DND-41 (cell line): ENCODE measurements at places on chromosomes 7 and 10.
A peak's percentile ranks its signal among the peaks of the same experiment; 100 is the strongest.

GRCh38 chr10:1160561-1161314 is 104.6 kb downstream of the WDR37 start:
- DNase-seq, result no peak
- H3K4me1 ChIP-seq, result peaks cover 4% of the 10 kb centered on the region
- no peaks in the 10 kb centered on the region for H3K27me3 ChIP-seq

- no peaks in the 10 kb centered on the region for H3K27me3 ChIP-seq
- H3K4me1 ChIP-seq, result peaks cover 46% of the 10 kb centered on the region
- H3K27ac ChIP-seq, result peak within 1 kb of the TSS; percentile 82
- H3K4me3 ChIP-seq, result peak within 1 kb of the TSS; percentile 96
- H3K36me3 ChIP-seq, result peaks cover 33% of the 10 kb centered on the region
These were observed at the start of gene CRCP for GRCh38 chr7:66114743-66115649. TSS of gene CRCP (plus strand) at chr7:66114847. CDS start at chr7:66114963, 116 bp downstream.

- H3K4me3 ChIP-seq, result no peak overlapping the region
- no peak for DNase-seq
- no peaks in the 10 kb centered on the region for H3K4me1 ChIP-seq
- H3K27me3 ChIP-seq, result no peaks in the 10 kb centered on the region
- H3K27ac ChIP-seq, result no peak overlapping the region
These were observed 358.7 kb downstream of the PHF14 start for GRCh38 chr7:11332186-11332864.

DNA sequence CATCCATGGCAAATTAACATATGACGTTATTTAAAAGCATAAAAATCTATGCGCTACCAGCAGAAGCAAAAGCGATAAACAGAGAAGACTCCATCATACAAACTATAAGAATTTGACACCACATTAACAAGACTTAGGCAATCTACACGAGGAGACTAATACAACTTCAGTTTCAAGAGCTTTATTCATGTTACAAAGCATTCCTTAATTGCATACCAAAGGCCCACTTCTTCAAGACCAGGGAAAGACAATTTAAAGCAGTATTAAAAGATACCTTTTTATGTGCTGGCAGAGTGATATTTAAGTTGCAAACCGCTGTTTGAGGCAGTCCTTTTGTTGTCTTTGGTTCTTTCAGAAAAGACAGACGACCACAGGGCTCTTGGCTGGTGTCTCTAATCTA is 176.0 kb upstream of the CCDC6 start:
- H3K27me3 ChIP-seq, result no peaks in the 10 kb centered on the region
- no peaks in the 10 kb centered on the region for H3K36me3 ChIP-seq
- H3K4me3 ChIP-seq, result no peak overlapping the region
- H3K27ac ChIP-seq, result no peak overlapping the region

- H3K27me3 ChIP-seq, result no peaks in the 10 kb centered on the region
- peaks cover 59% of the 10 kb centered on the region for H3K4me1 ChIP-seq
- no peak for DNase-seq
- peak overlapping the region; percentile 94 for H3K4me3 ChIP-seq
- peak overlapping the region; percentile 91; the same call in 1 of the 2 replicates for H3K27ac ChIP-seq
These were observed 1.4 kb downstream of the TNKS2 start for GRCh38 chr10:91799612-91799975.

DNA sequence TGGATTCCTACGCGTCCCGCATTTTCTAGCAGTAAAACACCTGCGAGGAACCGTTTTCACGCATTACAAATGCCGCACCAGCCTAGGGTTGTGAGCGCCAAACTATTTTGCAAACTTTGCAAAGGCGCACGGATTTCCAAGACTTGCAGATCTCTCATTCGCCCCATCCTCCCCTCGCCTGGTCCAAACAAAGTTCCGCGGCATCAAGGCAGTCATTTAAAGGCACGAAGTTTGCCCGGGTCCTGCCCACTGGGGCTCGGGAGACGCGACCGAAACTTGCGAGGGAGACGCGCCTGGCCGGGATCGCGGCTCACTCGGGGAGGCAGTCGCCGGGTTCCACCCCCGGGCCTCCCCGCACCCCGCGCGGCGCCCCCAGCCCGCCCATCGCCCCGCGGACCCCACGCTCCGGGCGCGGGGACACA is 613 bp downstream of the USP6NL start:
- DNase-seq, result peak; percentile 48
- H3K36me3 ChIP-seq, result no peaks in the 10 kb centered on the region; the same call in 1 of the 2 replicates
- peak overlapping the region; percentile 71 for H3K4me3 ChIP-seq
- no peaks in the 10 kb centered on the region for H3K27me3 ChIP-seq
- peak overlapping the region; percentile 62 for H3K27ac ChIP-seq
- peaks cover 38% of the 10 kb centered on the region for H3K4me1 ChIP-seq

- no peak overlapping the region for H3K4me3 ChIP-seq
- no peak overlapping the region for H3K27ac ChIP-seq
- peaks cover 18% of the 10 kb centered on the region for H3K27me3 ChIP-seq
- no peak for DNase-seq
- no peaks in the 10 kb centered on the region for H3K4me1 ChIP-seq
These were observed 155.3 kb downstream of the C10orf105 start for GRCh38 chr10:71564194-71564820.

DNA sequence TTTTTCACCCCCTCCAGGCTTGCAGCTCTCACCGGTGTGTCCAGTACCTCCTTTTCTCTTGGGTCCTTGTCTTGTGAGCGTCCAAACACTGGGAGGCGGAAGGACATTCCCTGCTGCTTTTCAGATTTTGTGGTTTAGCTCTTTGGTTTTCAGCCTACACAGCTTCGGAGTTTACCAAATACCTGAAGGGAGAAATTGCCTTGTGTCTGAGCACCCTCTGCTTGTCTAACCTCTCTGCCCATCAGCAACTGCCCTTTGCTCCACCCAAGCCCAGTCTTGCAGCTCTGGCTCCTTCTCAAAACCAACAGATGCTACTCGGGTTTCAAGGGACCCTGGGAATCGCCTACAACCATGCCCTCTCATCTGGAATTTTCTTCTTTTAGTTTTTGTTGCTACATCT is 519.1 kb upstream of the IGFBP3 start:
- H3K4me3 ChIP-seq, result no peak overlapping the region
- H3K27me3 ChIP-seq, result no peaks in the 10 kb centered on the region
- H3K27ac ChIP-seq, result no peak overlapping the region
- DNase-seq, result no peak
- no peaks in the 10 kb centered on the region for H3K4me1 ChIP-seq

DNA sequence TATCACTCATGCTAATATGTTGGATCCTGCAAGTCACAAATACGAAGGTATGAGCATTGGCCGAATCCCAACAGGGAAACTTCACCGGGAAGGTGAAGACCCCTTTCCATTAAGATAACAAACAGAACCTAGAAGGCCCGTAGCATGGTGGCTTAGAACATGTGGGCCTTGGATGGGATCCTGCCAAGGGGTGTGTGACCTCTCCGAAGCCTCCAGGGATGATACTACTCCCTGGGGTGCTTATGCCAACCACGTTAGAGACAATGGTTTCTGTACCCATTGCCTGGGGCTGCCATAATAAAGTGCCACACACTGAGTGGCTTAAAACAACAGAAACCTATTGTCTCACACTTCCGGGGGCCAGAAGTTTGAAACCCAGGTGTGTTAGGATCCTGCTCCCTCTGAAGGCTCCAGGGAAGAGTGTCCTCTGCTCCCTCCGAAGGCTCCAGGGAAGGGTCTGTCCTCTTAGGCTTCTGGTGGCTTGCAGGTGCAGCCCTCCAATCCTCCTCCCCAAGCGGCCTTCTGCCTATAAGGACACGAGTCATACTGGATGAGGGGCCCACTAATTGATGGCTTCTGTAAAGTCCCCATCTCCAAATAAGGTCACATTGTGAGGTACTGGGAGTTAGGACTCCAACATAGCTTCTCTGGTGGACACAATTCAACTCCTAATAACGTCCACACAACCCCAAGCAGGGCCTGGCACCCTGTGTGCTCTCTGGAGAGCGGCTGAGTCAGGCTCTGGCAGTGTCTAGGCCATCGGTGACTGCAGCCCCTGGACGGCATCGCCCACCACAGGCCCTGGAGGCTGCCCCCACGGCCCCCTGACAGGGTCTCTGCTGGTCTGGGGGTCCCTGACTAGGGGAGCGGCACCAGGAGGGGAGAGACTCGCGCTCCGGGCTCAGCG is 992 bp upstream of the MGMT start:
- H3K27ac ChIP-seq, result peak overlapping the region; percentile 87
- DNase-seq, result no peak
- peaks cover 25% of the 10 kb centered on the region for H3K4me1 ChIP-seq
- peaks cover 8% of the 10 kb centered on the region for H3K36me3 ChIP-seq
- no peaks in the 10 kb centered on the region for H3K27me3 ChIP-seq

DNA sequence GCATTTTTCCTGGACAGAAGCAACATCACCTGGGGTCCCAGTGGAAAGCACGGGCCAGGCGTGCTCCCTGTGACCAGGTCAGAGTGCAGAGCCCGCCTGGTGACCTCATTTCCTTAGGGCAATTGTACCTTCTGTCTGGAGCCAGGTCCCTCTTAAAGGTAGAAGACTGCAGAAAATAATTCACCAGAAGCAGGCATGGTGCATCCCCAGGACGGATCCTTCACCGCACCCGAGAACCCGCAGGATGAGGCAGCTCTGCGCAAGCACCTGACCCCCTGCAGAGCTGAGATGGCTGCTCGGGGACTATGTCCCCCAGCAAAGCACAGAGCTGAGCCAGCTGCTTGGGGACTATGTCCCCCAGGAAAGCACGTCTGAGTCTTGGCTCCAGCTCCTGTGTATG is 557.6 kb downstream of the PTPRN2 start:
- no peak for DNase-seq
- no peak overlapping the region for H3K4me3 ChIP-seq
- H3K36me3 ChIP-seq, result no peaks in the 10 kb centered on the region
- H3K27ac ChIP-seq, result no peak overlapping the region
- no peaks in the 10 kb centered on the region for H3K27me3 ChIP-seq
- H3K4me1 ChIP-seq, result no peaks in the 10 kb centered on the region

- H3K27me3 ChIP-seq, result no peaks in the 10 kb centered on the region
- H3K4me1 ChIP-seq, result no peaks in the 10 kb centered on the region
- no peak overlapping the region for H3K27ac ChIP-seq
These were observed 133.1 kb upstream of the SEMA3C start for GRCh38 chr7:81051811-81052413.

GRCh38 chr7:22900101-22900500 is 77.5 kb upstream of the TOMM7 start:
- DNase-seq, result no peak
- peaks cover 14% of the 10 kb centered on the region for H3K27me3 ChIP-seq
- no peak overlapping the region for H3K4me3 ChIP-seq
- no peak overlapping the region for H3K27ac ChIP-seq
- no peaks in the 10 kb centered on the region for H3K36me3 ChIP-seq
- no peaks in the 10 kb centered on the region for H3K4me1 ChIP-seq

GRCh38 chr10:128277267-128277840 is 151.1 kb upstream of the MKI67 start:
- no peaks in the 10 kb centered on the region for H3K27me3 ChIP-seq
- no peak for DNase-seq
- H3K4me1 ChIP-seq, result no peaks in the 10 kb centered on the region
- H3K4me3 ChIP-seq, result no peak overlapping the region
- no peaks in the 10 kb centered on the region for H3K36me3 ChIP-seq

GRCh38 chr10:117322260-117322659 is 53.0 kb downstream of the PDZD8 start:
- no peak overlapping the region for H3K4me3 ChIP-seq
- no peak for DNase-seq
- H3K36me3 ChIP-seq, result peaks cover 25% of the 10 kb centered on the region
- H3K27me3 ChIP-seq, result no peaks in the 10 kb centered on the region
- no peaks in the 10 kb centered on the region for H3K4me1 ChIP-seq
- H3K27ac ChIP-seq, result no peak overlapping the region

GRCh38 chr7:148882841-148883265 is 1.2 kb downstream of the EZH2 start:
- peaks cover 50% of the 10 kb centered on the region for H3K4me1 ChIP-seq
- H3K36me3 ChIP-seq, result no peaks in the 10 kb centered on the region
- no peak for DNase-seq

DNA sequence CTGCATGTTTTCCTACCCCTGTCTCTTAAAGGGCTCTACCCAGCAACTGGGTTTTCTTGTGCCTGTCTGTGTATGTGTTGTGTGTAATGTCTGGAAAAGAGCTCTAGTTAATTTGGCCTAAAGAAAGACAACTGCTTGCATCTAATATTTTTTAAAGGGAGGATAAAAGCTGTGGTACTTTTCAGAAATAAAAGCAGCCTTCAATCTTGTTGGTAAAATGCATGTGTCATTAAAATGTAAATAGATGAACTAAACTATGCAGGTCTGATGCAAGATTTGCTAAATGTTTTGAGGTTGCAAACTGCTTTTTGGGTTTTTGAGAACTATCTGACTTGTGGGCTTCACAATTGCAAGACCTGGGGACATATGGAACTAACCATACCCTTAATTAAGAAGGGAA is 445.3 kb downstream of the HTR7 start:
- no peak overlapping the region for H3K27ac ChIP-seq
- H3K27me3 ChIP-seq, result no peaks in the 10 kb centered on the region
- no peaks in the 10 kb centered on the region for H3K36me3 ChIP-seq

- no peak for DNase-seq
- no peaks in the 10 kb centered on the region for H3K36me3 ChIP-seq
- H3K27ac ChIP-seq, result no peak overlapping the region
- no peaks in the 10 kb centered on the region for H3K4me1 ChIP-seq
- no peak overlapping the region for H3K4me3 ChIP-seq
These were observed 15.7 kb upstream of the FOXL3 start for GRCh38 chr7:274266-274665.
